ENCODE measurements at places on chromosomes 2 and 18. TPM values are rescaled to one million over a fixed set of nuclear protein-coding genes. Genes with fewer than 3 reads are reported as not detected.

ZSWIM2 gene
- polyA plus RNA-seq, result not detected

METTL21A gene
- polyA plus RNA-seq, result 7.2 TPM

PIK3C3 gene
- polyA plus RNA-seq, result 23.9 TPM

RAB17 gene
- 175 TPM for polyA plus RNA-seq

RAX gene
- polyA plus RNA-seq, result not detected

RUFY4 gene
- polyA plus RNA-seq, result 0.25 TPM

KIF5C gene
- 0.54 TPM for polyA plus RNA-seq

CYS1 gene
- 14.8 TPM for polyA plus RNA-seq

TMEM37 gene
- 43.2 TPM for polyA plus RNA-seq

SLC9A2 gene
- 1.4 TPM for polyA plus RNA-seq

MROH2A gene
- 0.19 TPM for polyA plus RNA-seq

ANKRD30BL gene
- polyA plus RNA-seq, result 0.03 TPM

IL1RL1 gene
- polyA plus RNA-seq, result 1.4 TPM

EGR4 gene
- 0.01 TPM for polyA plus RNA-seq

DCTN1 gene
- polyA plus RNA-seq, result 92.8 TPM

NRP2 gene
- 9.0 TPM for polyA plus RNA-seq

ANKRD39 gene
- 15.9 TPM for polyA plus RNA-seq

FSIP2 gene
- polyA plus RNA-seq, result 0.45 TPM

NEUROD1 gene
- 1.4 TPM for polyA plus RNA-seq

CCDC74B gene
- polyA plus RNA-seq, result 0.81 TPM

INPP5D gene
- 7.9 TPM for polyA plus RNA-seq

LIMS4 gene
- polyA plus RNA-seq, result 1.4 TPM

TUBB8B gene
- 0.51 TPM for polyA plus RNA-seq

R3HDM1 gene
- 5.4 TPM for polyA plus RNA-seq

IL18RAP gene
- polyA plus RNA-seq, result 0.66 TPM

ABHD1 gene
- 0.25 TPM for polyA plus RNA-seq

EMX1 gene
- 4.9 TPM for polyA plus RNA-seq

PDE1A gene
- 3.6 TPM for polyA plus RNA-seq

MC2R gene
- polyA plus RNA-seq, result 0.46 TPM

STARD6 gene
- 0.07 TPM for polyA plus RNA-seq

CYP27A1 gene
- polyA plus RNA-seq, result 125 TPM

OTOS gene
- polyA plus RNA-seq, result not detected

CYP26B1 gene
- polyA plus RNA-seq, result 6.2 TPM

FEZ2 gene
- polyA plus RNA-seq, result 31.3 TPM

DPP4 gene
- polyA plus RNA-seq, result 253 TPM

CHRND gene
- not detected for polyA plus RNA-seq

SLC8A1 gene
- polyA plus RNA-seq, result 5.6 TPM

MBOAT2 gene
- 1.8 TPM for polyA plus RNA-seq

EN1 gene
- not detected for polyA plus RNA-seq

MYO7B gene
- 617 TPM for polyA plus RNA-seq

PAX3 gene
- not detected for polyA plus RNA-seq

SLC5A7 gene
- polyA plus RNA-seq, result 0.12 TPM

IL1RN gene
- polyA plus RNA-seq, result 0.44 TPM

RTP5 gene
- not detected for polyA plus RNA-seq

CPO gene
- polyA plus RNA-seq, result 3.9 TPM

OSBPL1A gene
- 36.7 TPM for polyA plus RNA-seq

GPR155 gene
- polyA plus RNA-seq, result 1.9 TPM

ERBB4 gene
- polyA plus RNA-seq, result not detected

All from small intestine (tissue), 16 donors.